ENCODE measurements at places on chromosomes 13 and 19. TPM values are rescaled to one million over a fixed set of nuclear protein-coding genes. Genes with fewer than 3 reads are reported as not detected.

Gene ADGRE2
- 0.40 TPM for polyA plus RNA-seq

Gene SLC7A1
- 15.6 TPM for polyA plus RNA-seq

Gene ZNF723
- not detected for polyA plus RNA-seq

Gene UBE2L5
- 0.65 TPM for polyA plus RNA-seq

Gene CYP2A6
- polyA plus RNA-seq: not detected

Gene PRKCG
- 0.48 TPM for polyA plus RNA-seq

Gene FXYD3
- 37.3 TPM for polyA plus RNA-seq

DNA sequence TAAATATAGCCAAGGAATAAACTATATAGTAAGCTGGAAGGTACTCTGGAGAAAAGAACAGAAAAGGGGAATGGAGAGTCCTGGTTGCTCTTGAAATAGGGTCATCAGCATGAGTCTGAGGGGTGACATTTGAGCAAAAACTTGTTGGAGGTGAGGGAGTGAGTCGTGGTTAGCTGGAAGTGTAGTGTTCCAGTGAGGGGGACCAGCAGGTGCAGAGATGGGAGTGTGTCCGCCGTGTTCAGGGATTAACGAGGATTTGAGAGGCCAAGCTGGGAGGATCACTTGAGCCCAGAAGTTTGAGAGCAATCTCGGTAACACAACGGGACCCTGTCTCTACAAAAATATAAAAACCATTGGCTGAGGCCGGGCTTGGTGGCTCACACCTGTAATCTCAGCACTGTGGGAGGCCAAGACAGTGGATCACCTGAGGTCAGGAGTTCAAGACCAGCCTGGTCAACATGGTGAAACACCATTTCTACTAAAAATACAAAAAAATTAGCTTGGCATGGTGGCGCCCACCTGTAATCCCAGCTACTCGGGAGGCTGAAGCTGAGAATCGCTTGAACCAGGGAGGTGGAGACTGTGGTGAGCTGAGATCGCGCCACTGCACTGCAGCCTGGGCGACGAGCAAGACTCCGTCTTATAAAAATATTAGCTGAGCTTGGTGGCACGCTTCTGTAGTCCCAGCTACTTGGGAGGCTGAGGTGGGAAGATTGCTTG is 1.1 kb downstream of the SUPT5H start:
- no peak for DNase-seq

DNA sequence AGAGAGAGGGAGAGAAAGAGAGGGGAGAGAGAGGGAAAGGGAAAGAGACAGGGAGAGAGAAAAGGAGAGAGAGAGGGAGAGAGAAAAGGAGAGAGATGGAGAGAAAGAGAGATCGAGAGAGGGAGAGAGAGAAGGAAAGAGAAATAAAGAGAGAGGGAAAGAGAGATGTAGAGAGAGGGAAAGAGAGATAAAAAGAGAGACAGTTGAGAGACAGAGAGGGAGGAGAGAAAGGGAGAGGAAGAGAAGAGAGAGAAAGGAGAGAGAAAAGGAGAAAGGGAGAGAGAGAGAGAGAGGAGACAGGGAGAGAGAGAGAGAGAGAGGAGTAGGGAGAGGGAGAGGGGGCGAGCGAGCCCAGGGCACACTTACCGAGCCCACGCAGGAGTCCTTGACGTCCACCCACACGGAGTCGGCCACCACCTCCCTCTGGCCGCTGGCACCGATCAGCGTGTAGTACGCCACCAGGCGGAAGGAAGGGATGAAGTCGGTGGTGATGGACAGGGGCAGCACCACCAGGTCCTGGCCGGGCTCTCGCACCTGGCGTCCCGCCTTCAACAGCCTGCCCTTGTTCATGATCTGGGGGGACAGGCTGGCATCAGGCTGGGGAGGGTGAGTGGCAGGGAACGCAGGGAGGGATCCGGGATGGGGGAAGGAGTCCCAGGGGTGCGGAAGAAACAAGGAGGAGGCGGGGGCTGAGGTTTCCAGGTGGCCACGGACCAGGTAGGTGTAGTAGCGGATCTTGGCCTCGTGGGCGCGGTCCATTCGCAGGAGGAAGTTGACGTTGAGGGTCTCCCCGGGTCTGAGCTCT is 10.0 kb downstream of the C3 start:
- no peak for DNase-seq

DNA sequence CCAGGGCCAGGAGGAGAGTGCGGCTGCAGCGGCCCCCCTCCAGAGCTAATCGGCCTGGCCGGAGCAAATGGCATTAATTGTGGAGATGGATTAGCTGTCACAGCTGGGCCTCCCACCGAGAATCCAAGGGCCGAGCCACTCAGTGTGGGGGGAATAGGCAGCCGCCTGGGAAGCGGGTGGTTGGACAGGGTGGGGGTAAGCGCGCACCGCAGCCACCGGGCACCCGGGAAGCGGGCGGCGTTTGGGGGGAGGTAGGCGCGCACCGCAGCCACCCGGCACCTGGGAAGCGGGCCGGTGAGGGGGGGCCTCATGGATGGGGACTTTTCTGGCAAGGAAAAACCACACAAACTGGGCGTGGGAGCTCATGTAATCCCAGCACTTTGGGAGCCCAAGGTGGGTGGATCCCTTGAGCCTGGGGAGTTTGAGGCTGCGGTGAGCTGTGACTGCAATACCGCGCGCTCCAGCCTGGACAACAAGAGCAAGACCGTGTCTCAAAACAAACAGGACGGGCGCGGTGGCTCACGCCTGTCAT is 9.7 kb downstream of the R3HDM4 start:
- DNase-seq: no peak

DNA sequence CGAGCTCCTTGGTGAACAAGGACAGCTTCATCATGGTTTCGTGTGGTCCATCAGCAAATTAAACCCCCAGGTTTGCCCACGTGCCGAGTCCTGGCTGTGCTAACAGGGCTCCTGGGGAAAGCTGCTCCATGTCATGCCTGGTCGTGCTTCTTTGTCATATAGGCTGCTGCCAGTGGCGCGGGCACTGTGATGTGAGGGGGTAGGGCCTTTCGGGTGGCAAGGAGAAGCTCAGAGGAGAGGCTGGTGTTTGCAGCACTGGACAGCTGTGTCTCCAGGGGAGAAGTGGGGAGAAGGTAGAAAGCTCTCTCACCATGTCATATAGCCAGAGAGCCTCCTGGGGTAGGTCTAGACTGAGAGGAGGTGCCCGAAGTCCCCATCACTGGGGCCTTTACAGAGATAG is 13.3 kb downstream of the VSTM2B start:
- DNase-seq: no peak

- no peak for DNase-seq
Observed at GRCh38 chr13:28704919-28705318, 13.9 kb downstream of the SLC46A3 start.

GRCh38 chr13:99894105-99894839 is 77.3 kb downstream of the ZIC5 start:
- no peak for DNase-seq

- no peak for DNase-seq
Observed at GRCh38 chr19:34960940-34961679, 2.9 kb downstream of the ZNF792 start.

- no peak for DNase-seq
Observed at GRCh38 chr19:6378486-6378885, 2.8 kb upstream of the PSPN start.

- no peak for DNase-seq
Observed at GRCh38 chr19:14619404-14619803, 36.5 kb downstream of the CLEC17A start.

DNA sequence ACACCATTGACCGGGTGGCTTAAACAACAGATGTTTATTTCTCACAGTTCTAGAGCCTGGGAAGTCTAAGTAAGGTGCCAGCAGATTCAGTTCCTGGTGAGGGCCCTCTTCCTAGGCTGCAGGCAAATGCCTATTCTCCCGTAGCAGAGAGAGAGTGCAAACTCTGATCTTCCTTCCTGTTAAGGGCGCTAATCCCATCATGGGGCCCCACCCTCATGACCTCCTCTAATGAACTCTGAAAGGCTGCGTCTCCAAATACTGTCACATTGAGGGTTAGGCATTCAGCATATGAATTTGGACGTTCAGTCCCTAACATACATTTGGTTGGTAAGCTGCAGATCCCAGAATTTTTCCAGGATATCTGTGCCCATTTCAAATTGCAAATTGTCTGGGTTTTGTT is 128.8 kb downstream of the GGACT start:
- no peak for DNase-seq

DNA sequence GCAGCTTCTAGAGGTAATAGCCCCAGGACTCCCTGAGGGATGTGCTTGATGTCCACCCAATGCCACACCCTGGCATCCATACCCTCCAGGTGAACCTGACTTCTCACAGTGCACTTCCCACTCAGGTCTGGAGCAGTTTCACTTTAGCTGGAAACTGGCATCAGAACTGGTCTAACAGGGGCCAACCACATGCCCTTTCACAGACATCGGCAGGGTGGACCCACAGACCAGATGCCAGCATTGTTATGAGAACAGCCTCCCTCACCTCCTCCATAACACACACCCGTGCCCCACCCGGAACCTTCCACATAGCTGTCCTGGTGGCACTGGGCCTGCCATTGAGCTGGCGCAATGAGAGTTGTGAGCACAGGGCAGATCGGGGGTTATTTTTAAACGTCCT is 77.4 kb upstream of the GPR12 start:
- DNase-seq: no peak
